ENCODE measurements at places on chromosomes 7 and 10.
A peak's percentile ranks its signal among the peaks of the same experiment; 100 is the strongest.

DNA sequence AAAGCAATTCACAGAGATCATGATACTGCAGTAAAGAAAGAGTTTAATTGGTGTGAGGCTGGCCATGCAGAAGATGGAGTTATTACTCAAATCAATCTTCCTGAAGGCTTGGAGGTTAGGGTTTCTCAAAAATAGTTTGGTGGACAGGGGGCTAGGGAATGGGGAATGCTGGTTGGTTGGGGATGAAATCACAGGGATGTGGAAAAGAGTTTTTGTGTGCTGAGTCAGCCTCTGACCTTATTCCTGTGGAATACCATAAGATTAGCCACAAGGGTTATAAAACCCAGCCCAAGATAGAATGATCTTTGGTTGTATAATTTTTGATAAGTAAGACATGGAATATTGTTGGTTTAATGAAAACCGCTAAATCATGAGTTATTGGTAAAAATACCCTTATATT is 764.3 kb downstream of the TYW1 start:
- no peak for DNase-seq

DNA sequence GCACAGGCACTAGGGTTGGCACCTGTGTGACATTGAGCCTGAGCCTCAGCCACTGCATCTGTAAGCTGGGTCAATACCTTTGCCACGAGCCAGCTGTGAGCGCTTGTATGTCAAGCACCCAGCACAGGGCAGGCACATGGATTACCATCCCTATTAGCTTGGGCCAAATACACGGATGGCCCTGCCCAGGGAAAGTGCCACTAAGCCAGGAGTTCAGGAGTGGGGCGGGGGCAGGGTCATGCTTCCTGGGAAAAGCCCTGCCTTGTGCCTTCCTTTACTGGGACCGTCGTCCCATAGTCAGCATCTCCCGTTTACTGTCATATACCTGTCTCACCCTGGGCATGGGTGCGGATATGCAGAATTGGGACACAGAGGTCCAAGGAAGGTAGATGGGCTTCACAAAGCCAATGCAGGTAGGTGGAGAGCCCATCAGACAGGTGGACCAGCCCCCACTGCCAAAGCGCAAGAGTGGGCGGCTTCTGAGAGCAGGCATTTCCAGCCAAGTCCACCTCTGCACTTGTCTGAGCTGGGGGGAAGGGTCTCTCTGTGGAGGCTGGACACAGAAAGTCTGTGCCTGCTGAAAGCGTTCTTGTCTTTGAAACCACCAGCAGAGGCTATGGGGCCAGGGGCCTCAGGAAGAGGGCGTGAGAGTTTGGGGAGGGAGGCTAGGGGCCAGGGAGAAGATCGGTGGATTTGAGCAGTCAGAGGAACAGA is 72.6 kb downstream of the VWA2 start:
- DNase-seq: no peak

DNA sequence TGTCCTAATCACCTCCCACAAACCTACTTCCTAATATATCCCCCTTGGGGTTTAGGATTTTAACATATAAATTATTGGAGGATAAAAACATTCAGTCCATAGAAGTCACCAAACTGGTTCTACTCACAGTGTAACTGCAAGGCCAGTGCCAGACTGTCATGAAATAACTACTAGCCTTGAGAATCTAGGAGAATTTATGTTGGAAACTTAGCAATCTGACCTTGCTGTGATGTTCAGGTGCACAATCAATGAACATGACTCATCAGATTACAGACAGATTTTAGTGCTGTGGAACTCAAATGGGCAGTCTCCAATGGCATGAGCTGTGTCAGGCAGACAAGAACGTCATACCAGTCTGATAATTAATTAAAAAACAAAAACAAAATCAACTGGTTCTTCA is 571.4 kb upstream of the IGFBP3 start:
- DNase-seq: no peak

DNA sequence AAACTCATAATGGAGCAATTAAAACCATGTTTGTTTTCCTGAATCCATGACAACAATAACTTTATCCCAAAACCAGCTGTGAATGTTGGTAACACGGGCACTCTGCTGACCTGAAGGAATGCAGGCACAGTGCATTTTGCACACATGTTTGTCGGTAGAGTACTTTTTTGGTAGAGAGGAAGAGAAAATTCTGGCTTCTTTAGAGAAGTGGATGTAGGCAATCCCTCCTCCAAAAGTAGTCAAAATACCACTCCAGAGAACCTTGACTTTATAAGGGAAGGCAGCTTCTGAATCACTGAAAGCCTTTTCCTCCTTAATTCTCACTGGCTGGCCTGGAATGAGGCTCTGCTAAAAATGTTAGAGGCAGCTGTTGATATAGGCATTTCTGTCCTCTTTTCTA is 15.8 kb upstream of the ACTA2 start:
- no peak for DNase-seq

GRCh38 chr7:6271060-6271658 is 1.3 kb downstream of the CYTH3 start:
- DNase-seq: peak; percentile 75

DNA sequence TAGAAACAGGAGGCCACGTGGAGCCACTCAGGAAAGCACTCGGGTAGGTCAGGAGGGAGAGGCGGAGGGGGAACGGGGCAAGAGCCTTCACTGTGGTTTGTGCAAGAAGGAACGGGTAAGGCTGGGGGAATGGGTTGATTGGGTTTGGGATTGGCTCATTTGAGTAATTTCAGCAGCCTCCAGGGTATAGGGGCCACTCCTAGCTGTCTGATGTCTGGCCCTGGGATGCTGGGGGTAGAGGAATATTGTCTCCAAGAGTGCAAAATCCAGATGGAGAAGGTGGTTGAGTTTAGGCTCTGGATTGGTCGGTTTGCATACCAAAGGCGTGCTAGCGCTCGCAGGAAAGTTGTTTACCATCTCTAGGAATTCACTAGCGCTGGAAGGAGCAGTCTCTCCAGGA is 47.2 kb downstream of the MYL10 start:
- DNase-seq: no peak

DNA sequence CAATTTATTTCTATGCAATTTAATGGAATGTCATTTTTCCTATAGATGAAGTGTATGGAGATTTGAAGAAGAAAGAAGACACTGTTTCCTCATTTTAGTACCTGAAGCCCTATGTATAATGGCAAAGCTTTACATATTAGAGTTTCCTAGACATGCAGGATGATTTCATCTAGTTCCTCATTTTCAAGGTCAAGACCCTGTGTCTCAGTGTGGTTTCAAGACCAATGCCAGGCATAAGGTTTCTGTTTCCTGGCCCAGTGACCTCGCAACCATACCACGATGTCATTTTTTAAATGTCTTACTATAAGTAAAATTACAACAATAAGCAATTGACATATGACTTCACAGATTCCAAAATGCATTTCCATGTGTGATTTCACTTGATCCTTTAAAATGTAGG is 336.5 kb upstream of the PRKCQ start:
- peak; percentile 89 for DNase-seq

- peak; percentile 87 for DNase-seq
Observed at GRCh38 chr10:116849248-116850057, at the start of gene ENO4. Gene ENO4, plus strand, starts transcription at chr10:116849499. Its CDS starts 68 bp downstream, at chr10:116849567.

DNA sequence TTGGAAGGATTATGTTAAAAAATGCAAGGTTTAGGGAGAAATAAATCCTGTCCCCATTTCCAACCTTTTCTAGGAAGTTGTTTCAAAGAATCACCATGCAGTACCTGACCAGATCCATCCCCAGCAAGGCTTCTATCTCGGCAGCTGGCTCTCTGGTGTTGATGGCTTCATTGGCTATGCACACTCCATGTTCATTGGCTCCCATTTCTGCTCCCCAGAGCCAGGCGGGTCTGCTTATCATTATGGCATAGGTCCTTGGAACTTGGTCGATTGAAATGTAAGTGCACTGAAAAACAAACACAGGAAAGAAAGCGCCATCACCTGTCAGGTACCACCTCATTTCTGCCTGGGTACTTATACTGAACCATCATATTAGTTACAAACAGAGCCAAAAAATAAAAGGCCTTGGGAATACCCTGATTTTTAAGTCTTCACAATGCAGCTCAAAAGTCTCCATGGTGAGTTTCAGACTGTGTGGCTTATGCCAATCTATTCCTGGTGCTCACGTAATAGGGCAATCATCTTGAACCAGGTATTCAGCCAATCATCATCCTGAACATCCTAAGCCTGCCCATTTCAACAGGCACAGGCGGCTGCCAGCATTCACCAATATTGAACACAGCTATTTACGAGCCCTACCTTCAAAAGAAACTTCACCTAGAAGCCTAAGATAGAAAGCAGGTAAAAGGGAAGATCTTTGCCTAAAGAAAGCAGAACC is 34.4 kb downstream of the SCRN1 start:
- no peak for DNase-seq
